ENCODE measurements at places on chromosomes 5 and 9.

GRCh38 chr5:176365351-176366231 lies at the start of gene ARL10:
TSS of gene ARL10 (plus strand) at chr5:176365487. CDS start at chr5:176365564, 77 bp downstream.
- no peak for DNase-seq

DNA sequence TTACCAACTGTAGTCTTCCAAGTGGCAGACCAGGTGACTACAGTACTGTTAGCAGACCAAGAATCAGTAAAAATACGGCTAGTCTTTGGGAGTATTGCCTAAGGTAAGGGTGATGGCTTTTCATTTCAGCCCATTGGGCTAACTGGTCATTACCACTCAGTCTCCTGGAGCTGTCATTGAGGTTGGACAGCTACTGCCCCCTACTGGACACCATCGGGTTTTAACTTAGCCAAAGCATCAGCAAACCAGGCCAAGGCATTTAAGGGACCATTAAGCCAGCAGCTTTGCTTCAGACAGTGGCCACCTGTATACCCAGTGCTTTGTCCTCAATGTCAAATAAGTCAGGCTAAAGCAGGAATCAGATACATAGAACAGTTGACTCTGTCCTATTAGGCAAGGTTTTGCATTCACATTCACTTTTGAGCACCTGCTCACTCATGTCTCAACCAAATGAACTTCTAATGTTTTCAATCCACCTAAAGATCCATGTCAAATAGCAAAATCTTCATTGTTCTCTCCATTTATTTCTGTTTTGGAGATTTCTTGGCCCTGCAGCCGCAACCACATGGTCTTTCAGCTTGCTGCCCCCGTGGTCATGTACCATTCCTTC lies 117.2 kb downstream of the INVS start:
- peak; percentile 6 for DNase-seq

DNA sequence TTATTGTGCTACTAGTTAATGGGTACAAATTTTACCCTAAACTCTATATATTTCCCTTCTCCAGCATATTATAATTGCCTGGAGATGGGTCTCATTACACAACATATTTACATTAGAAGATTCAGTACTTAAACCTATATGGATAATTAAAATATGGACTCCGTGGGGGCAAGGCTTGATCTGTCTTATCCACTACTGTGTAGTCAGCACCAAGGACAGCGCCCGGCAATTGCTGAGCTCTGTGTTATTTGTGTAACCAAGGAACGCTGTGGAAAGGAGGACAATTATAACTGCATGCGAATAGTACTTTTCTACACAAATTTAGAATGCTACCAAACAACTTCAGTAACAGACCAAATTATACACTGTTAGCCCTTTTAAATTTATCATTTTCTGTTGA lies 77.7 kb downstream of the DNAH5 start:
- no peak for DNase-seq

DNA sequence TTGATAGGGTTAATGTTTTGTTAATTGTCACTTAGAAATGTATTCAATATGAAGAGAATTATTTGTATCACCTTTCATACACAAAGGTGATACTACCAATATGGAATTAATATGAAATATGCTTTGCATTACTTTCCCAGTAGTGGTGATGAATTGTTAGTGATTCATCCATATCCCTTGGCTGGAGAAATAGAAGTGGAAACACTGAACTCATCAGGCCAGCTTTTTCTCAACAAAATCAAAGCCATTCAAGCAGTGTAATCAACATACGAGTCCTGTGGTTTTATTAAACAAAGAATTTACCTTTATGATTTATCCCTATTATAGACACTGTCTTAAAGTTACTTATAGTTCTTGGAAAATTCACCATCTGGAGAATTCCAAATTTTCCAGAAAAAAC lies 264.0 kb upstream of the MEF2C start:
- no peak for DNase-seq

- DNase-seq = no peak
These were observed 142.3 kb downstream of the SMARCA2 start for GRCh38 chr9:2157277-2158110.

GRCh38 chr9:124369231-124369797 lies 45.9 kb downstream of the PSMB7 start:
- no peak for DNase-seq

DNA sequence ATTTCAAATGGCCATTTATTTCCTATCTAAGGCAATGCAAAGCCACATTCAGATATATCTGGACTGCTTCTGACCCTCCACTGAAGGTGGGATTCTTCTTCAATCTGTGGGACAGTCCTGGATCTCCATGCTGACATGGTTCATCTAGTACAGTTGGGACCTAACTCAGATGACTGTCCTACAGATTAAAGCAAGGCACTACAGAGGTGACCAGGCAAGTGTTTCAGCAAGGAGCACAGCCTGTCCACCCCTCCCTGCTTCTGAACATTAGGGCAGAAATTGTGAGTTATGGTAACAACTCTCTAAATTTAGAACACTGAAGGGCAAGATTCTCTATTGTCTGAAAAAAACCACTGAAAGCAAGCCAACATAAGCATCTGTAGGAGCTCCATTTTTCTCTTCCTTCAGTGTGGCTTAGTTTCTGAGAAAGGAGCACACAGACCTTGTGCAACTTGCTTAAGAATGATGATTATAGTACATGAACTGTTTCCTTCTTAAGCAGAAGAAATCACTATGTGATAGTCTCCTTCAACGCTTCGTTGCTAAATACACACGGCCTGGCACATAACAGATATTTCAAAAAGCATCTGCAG lies 62.9 kb upstream of the BARX1 start:
- no peak for DNase-seq

DNA sequence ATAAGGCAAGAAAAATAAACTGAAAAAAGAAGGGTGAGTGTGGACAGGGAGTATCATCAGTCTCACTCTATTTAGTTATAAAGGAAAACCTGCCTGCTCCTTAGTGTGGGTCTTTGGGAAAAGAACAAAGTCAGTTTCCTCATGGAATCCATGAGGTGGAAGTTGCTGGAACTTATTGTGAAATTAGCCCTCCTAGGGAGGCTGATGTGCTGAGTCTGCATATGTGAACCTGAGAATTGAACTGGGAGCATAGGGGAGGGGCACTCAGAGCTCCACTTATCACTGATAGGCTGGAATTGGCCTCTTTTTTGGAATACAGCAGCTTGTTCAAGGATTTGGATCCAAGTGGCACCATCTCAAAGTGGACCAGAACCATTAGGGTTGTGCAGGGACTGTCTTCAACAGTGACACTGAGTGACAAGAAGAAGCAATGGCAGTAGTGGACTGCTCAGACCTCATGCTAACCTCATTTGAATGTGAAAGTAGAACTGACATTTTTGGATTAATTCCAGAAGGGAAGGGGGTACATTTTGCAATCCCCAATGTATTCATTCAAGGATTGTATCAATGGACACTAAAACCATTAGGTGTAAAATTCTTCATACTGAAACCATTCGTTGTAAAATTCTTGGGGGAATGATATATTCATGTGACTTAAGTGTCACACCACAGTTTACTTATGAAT lies 103.6 kb upstream of the KLF9 start:
- DNase-seq = no peak

- DNase-seq = no peak
These were observed 57.4 kb downstream of the SCAI start for GRCh38 chr9:125085703-125086477.

DNA sequence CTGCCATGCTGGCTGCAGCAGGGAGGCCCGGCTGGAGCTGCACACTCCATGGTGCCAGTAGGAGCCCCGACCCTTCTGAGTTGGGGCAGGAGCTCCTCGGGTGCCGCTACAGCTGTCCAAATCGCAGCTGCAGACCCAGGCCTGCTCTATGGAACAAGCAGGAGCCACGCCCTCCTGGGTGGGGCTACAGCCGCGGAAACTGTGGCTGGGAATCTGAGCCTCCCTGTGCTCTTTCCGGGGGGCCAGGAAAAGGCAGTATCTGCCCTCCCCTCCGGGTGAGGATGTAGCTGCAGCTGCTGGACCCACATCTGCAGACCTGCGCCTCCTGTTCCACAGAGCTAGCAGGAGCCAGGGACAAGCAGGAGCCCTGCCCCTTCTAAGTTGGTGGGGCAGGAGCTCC lies 278.9 kb upstream of the ACTBL2 start:
- DNase-seq = no peak

DNA sequence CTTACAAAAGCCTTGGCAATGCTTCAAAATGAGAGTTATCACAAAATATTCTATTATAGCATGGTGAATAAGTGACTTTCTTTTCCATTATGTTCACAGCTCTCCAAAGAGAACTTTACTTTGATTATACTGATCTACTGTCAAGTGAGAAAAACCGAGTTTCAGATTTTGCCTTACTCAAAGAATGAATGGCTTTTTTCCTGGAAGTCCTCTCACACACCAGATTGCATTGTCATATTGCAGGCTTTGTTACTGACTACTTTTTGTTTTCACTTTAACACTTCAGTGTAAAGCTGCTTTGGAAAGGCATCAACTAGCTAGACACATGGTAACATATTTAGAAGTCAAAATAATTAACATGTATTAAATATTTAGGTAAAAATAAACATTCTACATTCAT lies 765.2 kb upstream of the NUDT12 start:
- DNase-seq = no peak

- no peak for DNase-seq
These were observed 25.3 kb downstream of the DAP start for GRCh38 chr5:10735569-10736276.

GRCh38 chr9:16661816-16662215 lies 208.7 kb downstream of the BNC2 start:
- no peak for DNase-seq

- DNase-seq = no peak
These were observed 170.8 kb downstream of the GADD45G start for GRCh38 chr9:89775641-89776040.

- no peak for DNase-seq
These were observed 743.5 kb downstream of the DNAH5 start for GRCh38 chr5:13201022-13201421.

DNA sequence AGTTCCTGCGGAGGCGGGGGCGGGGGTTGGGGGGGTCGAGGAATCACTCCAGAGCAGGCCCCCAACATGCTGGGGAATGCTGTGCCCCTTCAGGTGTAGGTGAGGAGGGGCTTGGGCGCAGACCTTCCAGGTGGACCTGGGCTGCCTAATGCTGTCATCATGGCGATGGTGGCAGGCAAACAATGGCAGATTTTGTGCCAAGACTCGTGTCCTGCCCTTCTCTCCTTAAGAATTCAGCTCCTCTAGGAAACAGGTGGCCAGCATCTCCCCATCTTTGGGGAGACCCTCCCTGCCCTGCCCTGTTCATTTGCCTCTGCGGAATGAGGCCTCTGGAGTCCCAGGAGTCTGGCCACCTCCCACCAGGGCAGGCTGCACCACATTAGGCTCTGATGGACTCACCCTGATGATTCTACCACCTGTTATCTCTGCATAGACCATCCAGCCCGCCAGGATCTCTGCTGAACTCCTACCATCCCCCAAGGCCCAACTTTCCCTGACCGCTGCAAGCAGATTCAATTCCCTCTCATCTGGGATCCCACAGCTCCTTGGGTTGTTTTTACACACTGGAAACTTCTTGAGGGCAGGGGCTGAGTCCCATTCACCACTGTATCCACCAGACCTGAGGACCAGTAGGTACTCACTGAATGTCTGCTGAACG lies 10.9 kb upstream of the SLC25A51 start:
- no peak for DNase-seq

GRCh38 chr9:128244837-128245231 lies 31.0 kb downstream of the GOLGA2 start:
- DNase-seq = no peak

DNA sequence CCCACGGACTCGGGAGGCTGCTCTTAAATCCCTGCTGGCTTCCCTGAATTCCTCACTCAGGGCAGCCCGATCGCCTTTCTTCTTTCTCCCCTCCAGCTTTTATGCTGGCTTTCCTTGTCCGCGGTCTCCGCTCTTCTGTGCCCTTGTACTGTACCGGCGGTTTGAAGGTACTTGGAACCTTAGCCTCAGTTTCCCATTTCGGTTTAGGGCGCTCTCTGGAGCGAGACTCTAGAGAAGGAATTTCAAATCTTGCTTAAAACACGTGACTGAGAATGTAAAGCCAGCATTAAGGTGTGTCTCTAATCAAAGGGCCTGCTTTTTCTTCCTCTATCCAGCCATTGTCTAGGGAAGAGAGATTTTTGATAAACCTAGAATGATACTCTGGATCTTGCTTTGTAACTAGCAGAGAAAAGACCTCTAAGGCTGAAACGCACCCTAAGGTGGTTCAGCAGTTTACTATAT lies 650 bp downstream of the GPR107 start:
- no peak for DNase-seq

DNA sequence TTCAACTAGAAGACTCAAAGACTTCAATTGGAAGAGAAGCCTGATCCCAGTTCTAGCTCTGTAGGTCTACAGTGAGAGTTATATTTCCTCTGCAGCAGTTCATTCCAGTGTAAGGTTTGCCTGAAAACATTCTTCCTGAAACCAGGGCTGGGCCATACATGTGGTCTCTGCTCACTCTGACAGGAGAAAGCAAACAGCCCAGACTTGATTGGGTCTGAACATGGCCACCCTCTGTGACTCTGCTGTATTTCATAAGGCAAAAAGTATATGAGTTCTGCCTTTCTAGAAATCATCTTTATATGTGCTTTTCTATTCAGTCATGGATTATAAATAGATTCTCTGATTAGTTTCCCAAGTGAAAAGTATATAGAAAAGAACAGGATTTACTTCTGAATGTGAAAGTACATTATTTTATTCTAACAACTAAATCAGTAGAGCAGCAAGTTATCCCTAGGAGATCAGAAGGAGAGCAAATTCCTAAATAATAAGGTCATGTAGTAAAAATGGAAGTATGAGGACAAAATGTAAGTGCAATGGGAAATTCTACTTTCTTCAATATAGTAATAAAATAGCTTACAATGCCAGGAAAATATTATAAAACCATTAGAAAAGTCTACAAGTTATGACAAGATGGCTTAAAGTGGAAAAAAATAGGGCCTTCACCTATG lies 144.3 kb downstream of the EFNA5 start:
- no peak for DNase-seq

DNA sequence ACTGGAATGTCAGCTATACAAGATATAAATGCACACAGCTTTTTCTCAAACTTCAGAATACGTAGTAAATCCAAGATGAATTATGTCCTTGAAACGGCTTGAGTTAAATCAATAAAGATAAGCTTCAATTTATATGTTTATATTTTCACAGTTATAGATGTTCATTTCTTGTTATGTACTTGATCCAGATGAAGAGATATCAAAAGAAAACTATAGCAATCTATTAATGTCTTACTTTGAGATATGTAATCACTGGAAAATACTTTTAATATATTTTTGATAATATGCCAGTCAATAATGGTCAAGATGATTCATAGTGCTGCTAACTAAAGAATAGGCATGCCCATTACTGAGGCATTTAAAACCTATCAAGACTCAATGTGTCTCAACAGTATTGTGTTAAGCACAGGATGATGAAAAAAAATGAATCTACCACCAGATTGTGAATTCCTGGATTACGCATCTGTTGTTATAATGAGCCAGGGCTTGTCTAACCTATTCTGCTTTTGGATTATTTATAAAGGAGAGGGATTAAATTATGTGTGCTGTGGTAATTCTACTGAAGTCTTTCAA lies 372.6 kb upstream of the PRR16 start:
- DNase-seq = no peak
